Heart right ventricle (tissue), 16 donors: ENCODE measurements at places on chromosomes 11 and 22. TPM values are rescaled to one million over a fixed set of nuclear protein-coding genes. Genes with fewer than 3 reads are reported as not detected.

DNA sequence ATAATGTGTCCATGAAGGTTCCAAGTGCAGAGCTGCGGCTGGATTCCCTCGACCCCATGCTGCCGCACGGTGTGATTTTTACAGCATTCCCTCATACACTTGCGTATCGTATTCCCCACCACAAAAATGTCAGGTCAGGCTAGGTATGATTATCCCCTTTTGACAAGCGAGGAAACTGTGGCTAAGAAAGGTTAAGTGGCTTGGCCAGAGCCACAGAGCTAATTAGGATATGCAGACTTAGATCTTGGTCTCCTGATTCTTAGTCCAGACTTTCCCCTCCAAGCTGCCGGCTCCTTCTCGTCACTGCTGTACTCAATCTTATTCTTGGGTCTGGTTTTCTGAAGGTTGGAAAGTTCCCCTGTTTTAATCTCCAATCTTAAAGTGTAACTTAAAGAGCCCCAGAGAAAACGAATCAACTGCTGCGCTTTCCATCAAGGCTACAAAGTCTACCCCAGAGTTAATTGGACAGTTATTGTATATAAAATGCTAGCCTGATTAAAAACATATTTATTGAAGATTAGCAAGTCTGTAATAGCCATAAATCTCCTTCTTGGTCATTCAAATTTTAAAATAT is 176.6 kb downstream of the ADAMTS15 start:
- DNase-seq = no peak

- DNase-seq = no peak
These were observed 20.3 kb downstream of the IFITM10 start for GRCh38 chr11:1730059-1730629.

DNA sequence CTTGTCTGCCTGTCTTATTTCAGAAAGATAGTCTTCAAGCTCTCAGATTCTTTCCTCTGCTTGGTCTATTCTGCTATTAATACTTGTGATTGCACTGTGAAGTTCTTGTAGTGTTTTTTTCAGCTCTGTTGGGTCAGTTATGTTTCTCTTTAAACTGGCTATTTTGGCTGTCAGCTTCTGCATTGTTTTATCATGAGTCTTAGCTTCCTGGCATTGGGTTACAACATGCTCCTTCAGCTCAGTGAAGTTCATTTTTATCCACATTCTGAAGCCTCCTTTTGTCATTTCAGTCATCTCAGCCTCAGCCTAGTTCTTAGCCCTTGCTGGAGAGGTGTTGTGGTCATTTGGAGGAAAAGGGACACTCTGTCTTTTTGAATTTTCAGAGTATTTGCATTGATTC is 15.5 kb upstream of the DEPDC7 start:
- no peak for DNase-seq

DNA sequence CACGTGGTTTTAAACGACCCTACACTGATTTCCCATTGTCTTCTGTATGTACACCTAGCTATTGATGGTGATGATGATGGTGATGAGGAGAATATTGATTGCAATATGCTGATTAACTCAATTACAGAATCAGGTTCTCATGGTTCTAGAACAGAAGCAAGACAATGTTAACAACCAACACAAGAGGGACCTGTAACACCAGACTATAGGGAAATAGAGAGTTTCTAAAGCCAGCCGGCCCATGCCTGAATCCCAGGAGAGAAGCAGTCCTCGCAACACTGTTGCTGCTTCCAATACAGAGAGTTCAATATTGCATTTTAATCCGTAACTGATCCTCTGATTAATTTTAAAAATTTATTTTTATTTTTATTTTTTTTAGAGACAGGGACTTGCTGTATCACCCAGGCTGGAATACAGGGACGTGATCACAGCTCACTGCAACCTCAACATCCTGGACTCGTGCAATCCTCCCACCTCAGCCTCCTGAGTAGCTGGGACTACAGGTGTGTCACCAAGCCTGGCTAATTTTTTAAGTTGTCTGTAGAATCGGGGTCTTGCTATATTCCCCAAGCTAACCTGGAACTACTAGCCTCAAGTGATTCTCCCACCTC is 22.2 kb upstream of the UBASH3B start:
- peak; percentile 29 for DNase-seq

DNA sequence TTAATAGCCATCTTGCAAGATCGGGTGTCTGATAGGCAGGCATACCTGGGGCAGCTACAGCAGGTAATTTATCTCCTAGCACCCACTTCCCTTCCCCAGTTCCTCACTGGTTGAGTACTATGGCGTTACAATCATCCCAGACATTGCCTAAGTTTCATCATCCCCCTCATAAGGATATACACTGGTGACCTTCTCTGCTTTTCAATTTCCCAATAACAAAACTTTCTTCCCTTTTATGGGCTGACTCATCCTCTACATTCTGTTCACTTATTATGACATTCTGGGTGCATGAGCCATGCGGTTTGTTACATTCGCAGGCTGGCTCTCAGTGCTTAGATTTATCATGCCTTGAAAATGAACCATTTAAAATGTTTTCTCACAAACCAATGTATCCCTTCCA is 5.0 kb upstream of the MRPL11 start:
- no peak for DNase-seq

DNA sequence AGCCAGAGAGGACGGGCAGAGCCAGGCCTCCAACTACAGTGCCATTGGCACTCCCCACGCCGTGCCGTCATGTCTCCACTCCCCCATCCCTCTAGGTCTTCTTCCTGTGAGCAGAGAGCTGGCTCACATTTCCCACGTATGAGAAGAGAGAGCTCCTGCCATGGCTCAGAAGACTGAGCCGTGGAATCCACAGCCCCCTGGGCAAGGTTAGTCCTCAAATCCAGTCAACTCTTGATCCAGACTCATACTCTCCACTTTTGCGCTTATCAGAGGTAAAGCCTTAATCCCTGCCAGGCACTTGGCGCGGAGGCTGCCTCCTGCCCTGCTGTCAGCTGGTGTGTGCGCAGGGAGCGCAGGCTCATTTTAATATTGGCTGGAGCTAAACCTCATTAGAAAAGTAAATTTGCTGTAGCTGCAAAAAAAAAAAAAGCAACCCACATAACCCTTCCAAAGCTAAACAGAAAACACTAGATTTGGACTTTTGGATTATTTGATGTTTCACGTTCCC is 4.7 kb downstream of the B3GAT1 start:
- no peak for DNase-seq

GRCh38 chr22:25554689-25555088 is 9.8 kb upstream of the GRK3 start:
- DNase-seq = no peak

DNA sequence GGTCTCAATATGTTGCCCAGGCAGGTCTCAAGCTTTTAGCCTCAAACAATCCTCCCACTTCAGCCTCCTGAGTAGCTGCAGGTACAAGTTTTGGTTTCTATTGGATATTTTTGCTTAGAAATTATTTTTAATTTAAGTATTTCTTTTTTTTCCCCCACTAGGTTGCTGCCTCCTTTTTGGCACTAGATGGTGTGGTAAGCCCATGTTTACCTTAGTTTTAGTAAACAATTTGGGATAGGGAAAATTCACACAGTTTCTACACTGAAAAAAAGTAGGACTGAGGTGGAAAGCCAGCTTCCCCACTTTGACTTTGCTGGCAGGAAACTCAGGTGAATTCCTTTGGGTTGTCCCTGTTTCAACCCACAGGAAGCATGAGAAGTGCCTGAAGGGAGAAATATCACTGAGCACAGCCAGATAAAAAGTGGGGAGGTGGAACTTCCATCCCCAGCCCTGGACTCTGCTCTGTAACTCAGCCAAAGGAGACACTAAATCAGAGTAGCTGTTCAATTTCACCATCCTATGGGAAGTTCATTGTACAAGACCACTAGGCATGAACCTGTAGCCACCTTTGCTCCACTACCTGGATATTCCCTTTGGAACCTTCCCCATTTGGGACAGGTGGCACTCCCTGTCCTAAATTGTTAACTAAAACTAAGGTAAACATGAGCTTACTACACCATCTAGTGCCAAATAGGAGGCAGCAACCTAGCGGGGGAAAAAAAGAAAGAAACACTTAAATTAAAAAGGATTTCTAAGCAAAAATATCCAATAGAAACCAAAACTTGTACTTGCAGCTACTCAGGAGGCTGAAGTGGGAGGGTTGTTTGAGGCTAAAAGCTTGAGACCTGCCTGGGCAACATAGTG is 154.4 kb upstream of the FAT3 start:
- no peak for DNase-seq

DNA sequence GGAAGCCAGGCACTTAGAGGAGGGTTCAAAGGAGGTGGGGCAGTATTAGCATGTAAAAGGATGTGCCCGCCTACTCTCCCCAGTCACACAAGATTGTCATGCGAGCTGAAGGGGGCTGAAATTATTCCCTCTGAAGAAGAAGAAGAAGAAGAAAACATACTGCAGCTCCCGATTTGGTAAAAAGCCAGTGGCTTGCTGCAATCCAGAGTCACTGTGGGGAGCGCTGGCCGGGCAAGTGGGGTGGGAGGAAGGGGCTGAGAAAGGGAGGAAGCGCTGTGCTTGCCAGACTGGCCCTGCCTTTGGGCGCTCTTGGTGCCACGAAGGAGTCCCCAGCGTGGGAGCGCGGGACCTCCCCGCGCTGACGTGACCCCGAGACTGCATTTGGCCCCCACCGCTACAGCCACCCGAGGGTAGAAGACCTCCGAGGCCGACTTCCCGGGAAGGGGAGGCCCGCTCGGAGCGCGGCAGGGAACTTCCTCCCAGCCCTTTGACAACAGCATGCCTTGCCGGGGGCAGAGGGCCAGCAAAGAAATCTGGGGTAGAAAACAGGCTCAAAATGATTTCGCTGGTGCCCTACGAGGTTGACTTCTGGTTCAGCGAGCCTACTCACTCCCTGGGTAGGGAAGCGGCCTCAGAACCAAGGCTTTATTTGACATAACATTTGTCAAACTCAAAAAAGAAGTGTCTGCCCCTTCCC is 906.3 kb downstream of the DLG2 start:
- DNase-seq = peak; percentile 27

DNA sequence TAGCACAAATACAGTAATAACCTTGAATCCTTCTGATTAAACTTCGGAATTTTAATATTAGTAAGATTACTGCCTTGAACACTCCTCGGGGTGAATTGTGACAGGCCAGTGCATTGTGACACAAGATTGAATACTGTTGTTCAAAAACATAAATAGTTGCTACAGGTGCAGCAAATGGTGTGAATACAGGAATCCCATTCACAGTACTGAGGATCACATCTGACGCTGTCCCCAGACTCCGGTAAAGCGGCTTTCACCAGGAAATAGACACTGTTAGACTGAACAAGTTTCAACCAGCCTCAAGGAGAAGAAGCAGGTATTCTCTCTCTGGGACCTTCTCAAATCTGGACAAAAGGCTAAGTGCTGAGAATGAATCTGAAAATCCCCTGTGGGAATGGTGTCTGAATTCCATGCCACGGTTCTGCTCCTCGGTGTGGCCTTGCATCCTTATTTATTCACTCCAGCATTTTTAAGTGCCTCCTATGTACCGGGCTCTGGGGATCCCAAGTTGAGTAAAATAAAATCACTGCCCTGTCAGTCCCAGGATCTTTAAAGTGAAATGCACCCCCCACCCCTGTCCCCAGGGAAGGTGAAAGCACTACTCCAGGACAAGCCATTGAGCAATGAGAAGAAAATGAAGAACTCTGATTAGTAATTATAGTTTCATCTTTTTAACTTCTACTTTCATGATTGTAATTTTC is 3.4 kb downstream of the LGR4 start:
- no peak for DNase-seq

DNA sequence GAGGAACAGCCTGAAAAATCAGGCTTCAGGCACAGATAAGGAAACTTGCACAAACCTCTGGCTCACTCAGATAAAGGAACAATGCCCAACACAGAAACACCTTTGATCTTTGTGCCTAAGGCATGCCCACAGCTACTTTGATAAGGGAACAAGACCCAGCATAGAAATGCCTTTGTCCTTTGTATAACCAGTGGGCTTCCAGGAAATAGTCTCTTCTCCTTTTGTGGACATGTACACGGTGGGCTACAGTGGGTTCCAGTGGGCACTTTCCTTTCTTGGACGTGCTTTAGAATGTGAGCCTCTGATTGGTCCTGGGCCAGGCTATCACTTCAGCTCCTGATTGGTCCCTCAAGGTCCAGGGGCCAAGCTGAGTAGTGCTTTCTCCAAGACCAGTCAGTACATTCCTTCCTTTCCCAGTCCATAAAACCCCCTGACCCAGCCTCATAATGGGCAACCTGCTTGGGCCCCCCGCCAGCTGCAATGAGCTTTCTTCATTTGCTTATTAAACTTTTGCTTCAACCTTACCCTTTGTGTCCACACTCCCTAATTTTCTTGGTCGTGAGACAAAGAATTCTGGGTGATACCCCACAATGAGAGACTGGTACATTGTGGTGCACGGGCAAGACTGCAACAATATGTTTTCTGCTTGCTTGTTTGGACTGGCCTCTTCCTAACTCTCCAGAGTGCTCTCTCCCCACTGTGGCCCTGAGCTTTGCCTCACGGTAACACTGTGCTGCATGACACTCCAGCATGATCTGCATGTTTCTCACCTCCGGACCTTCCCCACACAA is 1.7 kb upstream of the CABIN1 start:
- DNase-seq = no peak

DNA sequence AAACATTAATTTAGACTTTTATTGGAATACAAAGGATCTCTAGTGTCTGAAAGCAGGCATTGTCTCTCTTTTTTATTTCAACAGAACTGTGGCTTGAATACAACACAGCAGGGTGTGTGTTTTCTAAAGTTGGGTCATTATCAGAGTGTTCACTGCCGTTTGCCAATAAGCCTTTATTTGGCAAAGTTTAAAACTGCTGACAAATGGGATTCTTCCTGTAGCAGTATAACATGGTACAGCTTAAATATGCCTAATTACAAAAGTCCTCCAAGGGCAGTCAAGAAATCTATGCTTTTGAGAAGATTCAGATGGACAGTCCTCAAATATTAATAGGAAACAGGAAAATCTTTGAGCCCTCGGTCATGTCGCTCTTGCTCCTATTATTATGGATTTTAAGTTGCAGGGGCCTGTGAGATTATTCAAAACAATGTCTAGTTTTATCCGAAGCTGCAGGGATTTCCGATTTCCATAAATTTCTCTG is 199.9 kb downstream of the MAML2 start:
- no peak for DNase-seq

DNA sequence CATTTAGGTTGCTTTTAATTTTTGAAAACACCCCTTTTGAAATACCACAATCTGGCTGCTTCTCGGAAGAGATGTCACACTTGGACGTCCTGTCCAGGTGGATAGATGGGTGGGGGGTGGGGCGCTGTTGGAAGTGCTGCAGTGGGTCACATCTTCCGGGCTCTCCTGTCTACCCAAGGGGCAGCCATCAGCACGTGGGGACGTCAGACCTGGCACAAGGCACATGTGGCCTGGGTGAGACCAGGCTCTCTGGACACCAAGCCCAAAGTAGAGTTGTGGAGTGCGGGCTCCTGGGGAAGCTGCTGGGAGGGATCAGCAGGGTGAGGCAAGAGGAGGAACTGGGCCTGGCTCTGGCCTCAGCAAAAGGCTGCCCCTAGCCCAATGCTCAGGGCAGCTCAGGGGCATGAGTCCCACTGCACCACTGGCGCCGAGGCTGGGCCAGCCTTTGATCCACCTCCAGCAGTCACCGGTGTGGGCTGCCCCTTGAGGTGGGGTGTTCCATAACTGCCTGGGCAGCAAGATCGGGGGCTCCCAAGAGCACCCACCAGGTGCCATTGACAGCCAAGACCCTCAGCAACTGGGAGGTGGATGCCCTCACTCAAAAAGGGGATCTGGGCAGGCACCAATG is 68.6 kb upstream of the CCND1 start:
- no peak for DNase-seq

- DNase-seq = no peak
These were observed 120.2 kb downstream of the METTL15 start for GRCh38 chr11:28228196-28228895.

SLC6A5 gene
- not detected for total RNA-seq

F2 gene
- not detected for total RNA-seq

HEPN1 gene
- not detected for total RNA-seq

ENTHD1 gene
- total RNA-seq = not detected

CEP126 gene
- total RNA-seq = 1.5 TPM

GRAMD1B gene
- total RNA-seq = 16.2 TPM
